ENCODE measurements at places on chromosomes 4 and X.

DNA sequence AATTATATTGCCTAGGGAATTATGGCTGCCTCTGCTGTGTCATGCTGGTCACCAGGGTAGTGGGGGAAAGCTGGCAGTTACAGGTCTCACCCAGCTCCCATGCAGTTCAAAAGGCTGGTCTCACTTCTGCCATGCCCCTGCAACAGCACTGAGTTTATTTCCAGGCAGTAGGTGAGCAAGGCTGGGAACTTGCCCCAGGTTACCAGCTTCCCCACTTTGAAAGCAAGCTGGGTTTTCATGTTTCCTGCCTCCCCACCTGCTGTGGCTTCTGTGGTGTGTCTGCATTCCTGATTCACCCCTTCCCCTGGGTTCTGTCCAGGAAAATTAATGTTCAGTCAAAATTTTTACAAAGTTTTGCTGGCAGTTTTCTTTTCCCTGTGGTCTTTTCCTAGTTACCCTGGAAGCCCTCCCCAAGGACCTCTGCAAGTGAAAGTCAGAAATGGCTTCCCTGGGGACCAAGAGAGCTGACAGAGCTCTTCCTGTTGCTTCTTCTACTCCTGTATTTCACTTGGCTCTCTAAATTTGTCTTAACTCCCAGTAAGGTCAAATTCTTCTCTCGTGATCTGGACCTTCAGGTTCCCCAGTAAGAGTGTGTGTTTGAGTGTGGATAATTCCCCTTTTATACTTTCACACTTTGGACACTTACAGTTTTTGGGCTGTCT is 58.5 kb upstream of the AGTR2 start:
- no peaks in the 10 kb centered on the region for H3K36me3 ChIP-seq
- no peaks in the 10 kb centered on the region for H3K27me3 ChIP-seq

DNA sequence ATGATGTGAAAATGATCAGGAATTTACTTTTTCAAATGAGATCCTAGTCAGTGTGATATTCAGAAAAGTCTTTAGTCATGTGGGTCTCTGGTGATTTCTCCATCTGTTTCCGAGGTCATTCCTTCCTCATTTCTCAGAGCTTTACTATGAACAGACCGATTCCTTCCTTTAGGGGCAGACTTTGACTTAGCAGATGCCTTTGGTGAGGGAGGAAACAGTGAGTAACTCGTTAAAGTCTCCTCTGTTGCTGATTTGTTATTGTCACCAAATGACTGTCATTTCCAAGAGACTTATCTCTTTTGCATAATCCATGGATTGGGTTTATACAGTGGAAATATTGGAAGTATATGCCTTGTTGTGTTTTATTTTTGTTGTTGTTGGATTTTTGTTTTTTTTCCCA is 76.2 kb upstream of the CD99 start:
- H3K27ac ChIP-seq, result no peak overlapping the region
- DNase-seq, result no peak
- H3K4me3 ChIP-seq, result no peak overlapping the region
- H3K36me3 ChIP-seq, result peaks cover 2% of the 10 kb centered on the region
- peaks cover 16% of the 10 kb centered on the region for H3K4me1 ChIP-seq
- peaks cover 14% of the 10 kb centered on the region for H3K27me3 ChIP-seq

DNA sequence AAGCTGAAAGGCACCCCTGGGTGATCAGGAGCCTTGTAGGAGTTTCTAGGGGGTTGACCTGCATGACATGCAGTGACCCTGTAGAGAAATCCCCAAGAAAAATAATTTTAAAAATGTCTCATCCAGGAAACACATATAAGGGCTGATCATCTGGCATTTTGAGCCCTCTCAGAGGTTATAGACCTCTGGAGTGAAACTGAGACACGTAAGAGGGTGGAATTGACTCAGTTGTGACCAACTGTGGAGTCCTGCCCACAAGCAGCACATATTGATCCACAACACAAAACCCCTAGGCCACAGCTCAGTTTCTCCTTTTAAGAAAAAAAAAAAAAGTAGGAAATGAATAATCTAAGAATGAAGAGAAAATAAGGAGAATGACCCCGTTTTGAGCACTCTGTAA is 32.5 kb upstream of the MTMR8 start:
- H3K4me1 ChIP-seq, result peaks cover 25% of the 10 kb centered on the region
- H3K36me3 ChIP-seq, result no peaks in the 10 kb centered on the region
- DNase-seq, result no peak
- H3K4me3 ChIP-seq, result no peak overlapping the region
- no peak overlapping the region for H3K27ac ChIP-seq

GRCh38 chrX:105701310-105702052 is 120.9 kb upstream of the NRK start:
- no peak for DNase-seq
- no peaks in the 10 kb centered on the region for H3K4me1 ChIP-seq
- no peaks in the 10 kb centered on the region for H3K27me3 ChIP-seq
- H3K4me3 ChIP-seq, result no peak overlapping the region

GRCh38 chr4:189143263-189143952 is 797.3 kb upstream of the FRG1 start:
- H3K4me3 ChIP-seq, result no peak overlapping the region
- no peak overlapping the region for H3K27ac ChIP-seq
- H3K4me1 ChIP-seq, result no peaks in the 10 kb centered on the region
- H3K36me3 ChIP-seq, result no peaks in the 10 kb centered on the region

- H3K27ac ChIP-seq, result no peak overlapping the region
- no peak for DNase-seq
- peaks cover 5% of the 10 kb centered on the region for H3K4me1 ChIP-seq
- H3K27me3 ChIP-seq, result no peaks in the 10 kb centered on the region
- H3K4me3 ChIP-seq, result no peak overlapping the region
Measured at GRCh38 chr4:91373546-91373945, 930.2 kb upstream of the GRID2 start.

GRCh38 chr4:107780665-107781064 is 44.1 kb upstream of the SGMS2 start:
- no peaks in the 10 kb centered on the region for H3K27me3 ChIP-seq
- no peaks in the 10 kb centered on the region for H3K4me1 ChIP-seq
- H3K4me3 ChIP-seq, result no peak overlapping the region
- peaks cover 5% of the 10 kb centered on the region for H3K36me3 ChIP-seq
- no peak for DNase-seq

DNA sequence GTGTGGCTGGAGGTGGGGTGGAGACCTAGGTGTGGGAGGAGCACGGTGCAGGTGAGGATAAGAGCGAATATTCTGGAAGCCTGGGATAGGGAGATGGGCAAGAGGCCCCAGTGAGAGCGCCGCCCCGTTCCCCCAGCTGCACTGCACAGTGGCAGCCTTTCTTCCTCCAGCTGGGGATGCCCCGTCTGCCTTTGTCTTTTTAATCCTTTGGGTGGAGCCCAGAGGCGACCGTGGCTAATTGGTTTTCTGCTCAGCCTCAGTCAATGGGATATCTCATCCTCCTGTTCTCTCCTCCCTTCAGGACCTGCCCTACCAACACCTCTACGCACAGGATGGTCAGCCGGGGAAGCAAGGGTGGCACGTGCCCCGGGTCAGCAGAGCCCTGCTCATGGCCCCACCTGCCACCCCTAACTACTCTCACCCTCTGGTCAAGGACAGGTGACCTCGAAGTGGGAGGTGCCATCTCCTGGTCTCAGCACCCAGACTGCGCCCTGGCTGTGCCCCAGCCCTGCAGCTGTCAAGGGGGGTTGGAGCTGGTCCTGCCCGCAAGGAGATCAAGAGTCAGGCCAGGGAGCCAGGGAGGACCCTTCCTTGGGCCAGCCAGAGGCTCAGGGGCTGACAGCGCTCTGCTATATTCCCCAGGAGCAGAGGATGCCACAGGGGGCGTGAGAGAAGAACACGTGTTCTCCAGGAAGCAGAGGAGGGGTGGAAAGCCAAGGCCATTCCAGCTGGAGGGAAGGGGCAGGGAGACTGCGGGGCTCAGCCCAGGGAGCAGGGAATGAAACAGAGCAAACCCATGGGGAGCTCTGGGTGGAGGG is 64.0 kb downstream of the ADRA2C start:
- no peak overlapping the region for H3K4me3 ChIP-seq
- H3K27me3 ChIP-seq, result peaks cover 57% of the 10 kb centered on the region
- no peaks in the 10 kb centered on the region for H3K36me3 ChIP-seq
- no peak overlapping the region for H3K27ac ChIP-seq

DNA sequence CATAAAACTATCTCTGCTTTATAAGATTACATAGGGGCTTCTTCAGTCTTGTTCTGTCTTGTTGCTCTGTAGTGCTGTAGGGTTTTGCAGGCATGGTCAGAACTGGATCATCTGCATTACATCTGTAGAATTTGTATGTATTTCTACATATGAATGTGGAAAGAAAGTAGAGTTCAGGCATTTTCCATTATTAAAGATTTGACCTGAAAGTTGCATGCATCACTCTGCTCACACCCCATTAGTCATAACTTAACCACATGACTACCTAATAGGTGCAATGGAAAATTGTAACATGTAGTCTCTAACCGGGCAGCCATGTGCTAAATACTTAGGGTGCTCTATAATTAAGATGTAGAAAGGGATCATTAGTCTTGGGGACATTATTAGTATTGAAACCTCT is 45.7 kb upstream of the AGA start:
- H3K27me3 ChIP-seq, result no peaks in the 10 kb centered on the region
- H3K4me1 ChIP-seq, result peaks cover 9% of the 10 kb centered on the region
- no peak overlapping the region for H3K4me3 ChIP-seq
- DNase-seq, result no peak

DNA sequence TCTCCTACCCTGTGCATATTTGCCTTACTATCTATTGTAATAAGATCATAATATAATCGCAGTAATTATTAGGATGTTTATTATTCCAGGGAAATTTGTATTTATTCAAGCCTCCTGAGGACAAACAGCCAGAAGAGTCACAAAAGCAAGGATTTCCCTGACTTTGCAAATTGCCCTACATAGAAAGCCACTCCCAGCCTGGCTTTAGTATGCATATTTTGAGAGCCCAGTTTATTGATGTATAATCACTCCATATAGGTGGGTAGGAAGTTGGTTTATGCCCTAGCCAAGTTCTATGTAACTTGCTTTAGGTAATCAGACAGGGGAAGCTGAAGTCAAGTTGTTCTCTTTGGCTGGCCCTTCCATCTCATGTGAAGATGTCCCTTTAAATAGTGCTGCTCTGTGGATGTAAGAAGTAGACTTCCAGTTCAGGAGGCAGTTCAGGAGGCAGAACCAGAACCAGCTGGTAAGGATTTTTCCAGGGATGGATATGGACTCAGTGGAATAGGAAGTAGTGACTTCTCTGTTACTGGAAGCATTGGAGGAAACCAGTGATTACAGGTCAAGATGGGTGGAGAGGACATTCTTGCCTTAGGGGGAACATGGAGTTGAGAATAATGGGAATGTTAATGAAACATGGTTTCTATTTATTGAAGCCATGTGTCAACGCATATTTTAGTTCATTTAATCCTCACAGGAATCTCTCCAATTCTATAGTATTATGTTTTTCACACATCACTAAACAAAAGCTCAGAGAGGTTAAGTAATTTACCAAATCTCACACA is 70.5 kb upstream of the KIT start:
- no peaks in the 10 kb centered on the region for H3K36me3 ChIP-seq
- H3K4me1 ChIP-seq, result peaks cover 6% of the 10 kb centered on the region
- no peak overlapping the region for H3K27ac ChIP-seq
- no peak overlapping the region for H3K4me3 ChIP-seq
- no peak for DNase-seq
